ENCODE measurements at places on chromosomes 3 and 15.
A peak's percentile ranks its signal among the peaks of the same experiment; 100 is the strongest.

GRCh38 chr15:68801572-68802148, 19.0 kb downstream of the ANP32A start:
- DNase-seq: no peak

- no peak for DNase-seq
These were observed 92.0 kb upstream of the SLC6A11 start for GRCh38 chr3:10723991-10724390.

- no peak for DNase-seq
These were observed 12.7 kb upstream of the SCN10A start for GRCh38 chr3:38828681-38829080.

- peak; percentile 85 for DNase-seq
These were observed 891.4 kb downstream of the NTRK3 start for GRCh38 chr15:87365186-87365585.
